ENCODE measurements at places on chromosomes 6 and 20. TPM values are rescaled to one million over a fixed set of nuclear protein-coding genes. Genes with fewer than 3 reads are reported as not detected.

DLK2 gene
- not detected for total RNA-seq

CST5 gene
- total RNA-seq = not detected

SLC22A3 gene
- 6.8 TPM for total RNA-seq

IP6K3 gene
- total RNA-seq = 2.9 TPM

SLC32A1 gene
- total RNA-seq = not detected

FAM110A gene
- total RNA-seq = 8.4 TPM

GGTLC1 gene
- total RNA-seq = not detected

PTGIS gene
- total RNA-seq = 9.4 TPM

- H3K36me3 ChIP-seq = no peaks in the 10 kb centered on the region
- DNase-seq = no peak
- H3K27ac ChIP-seq = no peak overlapping the region
- no peak overlapping the region for H3K4me3 ChIP-seq
- no peaks in the 10 kb centered on the region for H3K27me3 ChIP-seq
Measured at GRCh38 chr6:91149246-91149955, 562.5 kb upstream of the MAP3K7 start.

SLC17A5 gene
- 13.7 TPM for total RNA-seq

DNA sequence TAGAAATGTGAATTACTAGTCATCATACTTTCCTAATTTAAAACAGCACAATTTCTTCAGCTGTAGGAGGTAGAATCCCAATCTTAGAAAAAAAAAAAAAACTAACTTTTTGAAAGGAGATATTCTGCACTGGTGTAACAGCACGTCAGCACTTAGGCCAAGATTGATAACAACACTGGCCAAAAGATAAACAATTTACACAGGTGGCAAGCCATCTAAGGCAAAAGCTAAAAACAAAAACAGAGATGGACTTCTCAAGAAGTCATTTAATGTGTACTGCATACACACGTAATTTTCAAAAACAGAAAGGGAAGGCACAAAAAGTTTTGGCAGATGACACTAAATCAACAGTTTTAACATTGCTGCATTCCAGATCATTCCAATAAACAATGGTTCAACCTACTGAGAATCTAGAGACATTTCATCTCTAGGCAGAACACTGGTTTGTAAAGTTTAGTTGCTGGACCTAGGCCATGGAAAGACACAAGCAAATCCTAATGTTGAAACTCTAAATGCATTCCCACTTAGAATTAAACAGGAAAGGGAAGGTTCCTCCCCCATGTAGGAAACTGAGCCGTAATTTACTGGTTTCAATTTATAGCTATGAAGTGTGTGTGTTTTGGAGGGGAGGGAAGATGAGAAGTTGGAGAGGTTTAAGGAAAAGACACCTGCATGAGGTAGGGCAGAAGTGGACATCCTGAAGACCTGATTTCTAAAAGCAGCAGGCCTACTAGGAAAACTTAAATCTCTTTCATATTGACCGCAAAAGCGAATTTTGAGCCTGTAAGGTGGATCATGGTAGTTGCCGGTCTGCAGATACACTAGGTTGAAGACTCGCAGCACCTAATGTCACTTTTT is 1.3 kb downstream of the GCLC start:
- DNase-seq = no peak
- no peaks in the 10 kb centered on the region for H3K4me1 ChIP-seq
- H3K27me3 ChIP-seq = no peaks in the 10 kb centered on the region
- peak overlapping the region; percentile 100 for H3K27ac ChIP-seq

SLC35F1 gene
- 1.1 TPM for total RNA-seq

DNA sequence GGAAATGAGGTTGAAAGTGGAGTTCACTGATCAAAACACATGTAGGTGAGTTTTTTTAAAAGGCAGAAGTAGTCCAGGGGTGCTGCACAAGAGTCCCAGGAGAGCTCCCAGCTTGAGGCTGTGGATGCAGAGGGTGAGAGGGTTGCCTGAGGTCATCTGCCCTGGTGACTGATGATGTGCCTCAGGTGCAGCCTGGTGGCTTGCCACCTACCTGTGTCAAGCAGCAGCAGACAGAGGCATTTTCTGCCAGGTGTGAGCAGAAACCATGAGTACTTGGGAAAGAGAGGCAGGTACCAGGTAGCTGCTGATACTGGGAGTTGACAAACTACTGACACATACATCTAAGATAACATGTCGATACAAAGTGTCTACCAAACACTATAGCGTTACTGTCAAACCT is 92.5 kb downstream of the SCP2D1 start:
- no peak overlapping the region for H3K27ac ChIP-seq
- no peak overlapping the region for H3K4me3 ChIP-seq
- no peaks in the 10 kb centered on the region for H3K27me3 ChIP-seq
- DNase-seq = no peak
- H3K36me3 ChIP-seq = no peaks in the 10 kb centered on the region

DNA sequence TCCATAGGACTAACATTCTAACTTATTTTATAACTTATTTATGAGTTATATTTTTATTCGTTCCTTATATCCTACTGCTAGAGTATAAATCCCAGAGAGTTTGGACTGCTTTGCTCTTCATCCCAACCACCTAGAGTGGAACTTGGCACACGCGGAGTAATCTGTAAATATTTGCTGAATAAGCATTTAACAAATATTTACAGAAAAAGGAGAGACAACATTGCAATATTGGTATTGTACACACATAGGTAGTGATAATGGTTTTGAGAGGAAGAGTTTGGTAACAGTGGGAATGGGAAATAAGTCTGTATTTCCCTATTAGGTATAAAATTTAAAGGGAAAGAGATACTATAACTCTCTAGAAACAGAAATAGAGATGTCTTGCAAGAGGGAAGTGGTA is 634.8 kb upstream of the CITED2 start:
- H3K27ac ChIP-seq = no peak overlapping the region
- no peak overlapping the region for H3K4me3 ChIP-seq
- no peaks in the 10 kb centered on the region for H3K4me1 ChIP-seq
- DNase-seq = no peak
- no peaks in the 10 kb centered on the region for H3K27me3 ChIP-seq

DNA sequence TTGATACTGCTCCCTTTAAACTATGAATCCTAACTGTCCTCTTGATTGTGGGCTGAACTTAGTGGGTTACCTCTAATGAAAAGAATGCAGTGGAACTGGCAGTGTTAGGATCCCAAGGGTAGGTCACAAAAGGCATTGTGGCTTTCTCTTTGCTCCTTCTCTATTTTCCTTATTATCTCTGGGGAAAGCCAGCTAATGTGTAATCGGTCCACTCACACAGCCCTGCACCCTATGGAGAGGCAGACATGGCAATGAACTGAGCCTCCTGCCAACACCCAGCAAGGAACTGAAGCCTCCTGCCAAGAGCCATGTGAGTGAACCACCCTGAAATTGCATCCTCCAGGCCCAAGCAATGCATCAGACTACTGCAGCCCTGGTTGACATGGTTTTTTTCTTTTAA is 24.6 kb upstream of the ZNF133 start:
- H3K36me3 ChIP-seq = no peaks in the 10 kb centered on the region
- H3K27me3 ChIP-seq = peaks cover 4% of the 10 kb centered on the region
- H3K4me3 ChIP-seq = no peak overlapping the region
- H3K27ac ChIP-seq = peak overlapping the region; percentile 16
- no peaks in the 10 kb centered on the region for H3K4me1 ChIP-seq
- peak; percentile 76 for DNase-seq

DNA sequence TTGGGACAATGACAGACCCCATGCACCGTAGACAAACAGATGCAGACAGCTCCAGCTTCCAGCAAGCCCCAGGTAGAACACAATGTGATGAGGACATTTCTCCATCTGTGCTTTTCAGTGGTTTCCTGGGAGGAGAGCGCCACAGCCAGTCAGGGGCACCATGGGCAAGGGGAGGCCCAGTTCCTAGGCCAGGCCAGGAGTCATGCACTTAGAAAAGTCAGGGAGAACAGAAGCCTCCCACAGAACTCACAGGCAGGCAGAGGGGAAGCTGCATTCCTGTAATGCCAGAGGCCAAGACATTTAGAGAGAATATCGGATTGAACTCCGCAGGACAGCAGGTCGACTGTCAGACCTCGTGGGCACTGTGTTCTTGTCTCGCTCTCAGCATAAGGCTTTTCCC is 9.2 kb downstream of the SYNDIG1 start:
- no peaks in the 10 kb centered on the region for H3K4me1 ChIP-seq
- peaks cover 15% of the 10 kb centered on the region for H3K27me3 ChIP-seq
- no peaks in the 10 kb centered on the region for H3K36me3 ChIP-seq

Measured in transverse colon (tissue), 4 donors.